Activated naive CD4-positive, alpha-beta T cell treated with anti-CD3 and anti-CD28 coated beads, Interleukin-2, amount 50 U/mL, for 16 hours (primary cell): ENCODE measurements at places on chromosomes 2 and 18.

DNA sequence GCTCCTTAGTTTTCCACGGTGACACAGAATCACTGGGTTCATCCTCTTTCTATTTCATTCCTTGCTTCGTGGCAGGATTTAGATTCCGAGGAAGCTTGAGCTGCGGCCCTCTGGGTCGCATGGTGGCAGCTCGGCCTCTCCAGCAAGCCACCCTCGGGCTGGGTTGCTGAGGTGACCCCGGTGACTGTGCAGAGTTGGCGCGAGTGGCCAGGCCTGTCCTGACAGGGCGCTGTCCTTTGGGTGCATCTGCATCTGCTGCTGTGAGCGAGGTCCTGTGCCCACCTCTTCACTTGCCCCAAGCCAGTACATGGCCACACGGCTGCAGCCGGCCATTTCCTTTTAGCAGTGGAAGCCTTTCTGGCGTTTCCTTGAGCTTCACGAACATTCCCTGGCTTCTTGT is 21.8 kb downstream of the PRELID3A start:
- no peak for DNase-seq

DNA sequence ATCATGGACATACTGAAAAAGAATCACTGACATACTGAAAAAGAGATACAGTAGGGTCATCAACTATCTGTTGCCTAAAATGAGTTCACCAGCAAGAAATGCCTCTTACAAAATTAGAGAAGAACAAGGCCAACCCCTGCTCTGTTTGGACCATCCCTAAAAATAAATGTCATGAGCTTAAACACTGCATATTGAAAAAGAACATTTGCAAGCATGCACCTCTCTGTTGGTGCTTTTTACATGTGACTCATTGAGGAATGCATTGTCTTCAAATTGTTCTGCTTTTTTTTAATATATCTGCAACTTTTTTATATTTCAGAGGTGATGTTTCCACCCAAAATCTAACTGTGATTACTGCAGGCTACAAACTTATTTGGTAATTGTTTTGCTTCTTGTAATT is 233.9 kb upstream of the LRATD1 start:
- DNase-seq: no peak

DNA sequence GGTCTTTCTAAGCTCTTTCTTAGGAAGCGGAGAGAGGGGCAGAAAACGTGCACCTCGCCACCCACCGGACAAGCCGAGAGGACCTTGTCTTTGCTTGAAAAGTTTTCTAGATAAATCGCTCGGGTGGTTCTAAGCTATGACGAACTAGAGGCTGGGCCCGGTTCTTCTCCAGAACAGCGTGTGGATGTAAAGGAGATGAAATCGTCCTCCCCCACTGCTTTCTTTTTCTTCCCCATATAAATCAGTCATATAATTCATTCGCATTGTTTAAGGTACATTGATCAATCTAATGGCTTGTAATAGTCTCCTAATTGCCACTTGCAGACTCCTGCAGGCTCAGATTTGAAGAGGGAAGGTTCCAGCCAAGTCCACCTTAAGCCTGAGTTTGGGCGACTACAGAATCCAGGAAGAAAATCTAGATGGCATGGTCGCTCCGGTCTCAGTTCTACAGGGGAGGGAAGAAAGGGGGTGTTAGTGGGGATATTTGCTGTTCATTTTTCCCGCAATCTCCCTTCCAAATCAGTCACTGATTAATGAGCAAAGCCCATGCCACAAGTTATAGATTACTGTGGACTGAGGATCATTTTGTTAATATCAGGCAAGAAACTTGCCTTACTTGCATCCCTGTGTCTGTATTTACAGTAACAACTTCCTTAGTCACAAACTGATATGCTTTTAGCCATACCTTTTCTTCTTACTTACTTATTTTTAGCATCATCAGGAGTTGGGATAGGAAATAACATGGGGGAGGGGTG is 5.6 kb upstream of the SP9 start:
- DNase-seq: no peak

DNA sequence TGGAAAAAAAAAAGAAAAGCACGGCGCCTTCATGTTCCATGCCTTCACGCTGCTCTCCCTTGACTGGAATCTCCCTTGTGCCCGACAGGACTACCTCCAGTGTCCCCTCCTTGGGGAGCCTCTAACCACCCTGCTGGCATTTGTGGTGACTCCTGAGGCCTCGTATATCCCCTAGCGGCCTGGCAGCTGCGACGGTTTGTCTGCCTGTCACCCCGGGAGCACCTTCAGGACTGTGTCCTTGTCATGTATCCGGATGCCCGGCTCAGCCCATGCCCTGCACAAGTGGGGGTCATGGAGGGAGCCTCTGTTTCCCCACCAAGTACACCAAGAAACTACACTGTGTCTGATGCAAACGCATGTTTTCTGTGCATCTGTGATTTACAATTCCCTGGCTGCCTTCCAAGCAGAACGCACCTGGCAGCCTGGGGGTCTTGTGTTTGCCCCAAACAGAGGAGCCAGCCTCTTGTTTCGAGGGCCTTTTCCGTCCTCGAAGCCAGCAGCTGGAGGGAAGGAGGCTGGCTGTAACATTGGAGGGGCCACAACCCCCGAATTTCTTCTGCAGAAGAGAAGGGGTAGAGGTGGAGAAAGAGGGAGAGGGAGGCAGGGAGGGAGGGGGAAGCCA is 18.9 kb downstream of the TWIST2 start:
- DNase-seq: no peak

DNA sequence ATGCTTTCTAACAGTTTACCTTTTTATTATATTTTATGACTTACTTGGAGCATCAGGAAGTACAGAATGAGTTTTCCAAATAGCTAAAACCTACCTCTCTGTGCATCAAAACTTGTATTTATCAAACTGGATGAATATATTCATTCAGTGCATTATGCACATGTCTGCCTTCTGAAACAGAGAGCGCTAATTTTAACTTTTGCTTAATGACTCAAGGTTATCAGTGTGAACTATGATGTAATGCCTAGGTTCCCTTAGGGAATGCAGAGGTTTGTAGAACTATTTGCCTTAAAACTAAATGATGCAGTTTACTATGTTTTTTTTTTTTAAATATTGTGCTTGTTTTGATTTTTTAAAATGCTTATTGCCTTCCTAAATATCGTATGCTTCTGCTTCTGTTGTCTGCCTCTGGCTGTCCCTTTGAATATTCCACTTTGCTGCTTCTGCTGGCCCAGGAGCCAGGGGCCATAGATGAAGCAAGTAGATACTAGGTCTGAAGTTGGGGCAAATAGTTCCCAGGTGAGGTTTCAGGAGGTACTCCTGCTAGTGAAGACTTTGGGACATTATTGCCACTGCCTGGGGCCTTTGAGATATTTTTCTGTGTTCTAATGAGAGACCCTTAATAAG is 16.5 kb downstream of the TMEM178A start:
- no peak for DNase-seq

- DNase-seq: no peak
These were observed 163.4 kb downstream of the UBE2E3 start for GRCh38 chr2:181143790-181144300.

- no peak for DNase-seq
These were observed 42.5 kb downstream of the DOCK10 start for GRCh38 chr2:224999754-225000153.

DNA sequence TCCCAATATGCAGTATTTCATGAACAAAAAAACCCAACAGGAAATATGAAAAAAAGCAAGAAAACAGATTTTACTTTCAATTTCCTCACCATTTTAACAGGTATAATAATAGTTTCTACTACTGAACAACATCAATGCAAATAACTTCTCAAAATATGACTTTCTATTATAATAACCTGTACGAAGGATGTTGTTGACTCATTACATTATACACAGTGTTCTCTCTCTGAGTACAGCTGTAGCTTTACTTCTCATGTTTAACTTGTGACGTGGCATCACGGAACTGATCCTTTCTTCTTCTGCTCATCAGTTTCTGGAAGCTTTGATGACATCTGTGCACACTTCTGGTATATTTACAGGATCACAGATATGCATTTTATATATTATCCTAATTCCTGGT is 40.0 kb downstream of the FAM228A start:
- no peak for DNase-seq

- no peak for DNase-seq
These were observed 820.1 kb downstream of the METTL4 start for GRCh38 chr18:1751249-1751648.

GRCh38 chr2:175687465-175687864 is 314.6 kb downstream of the LNPK start:
- no peak for DNase-seq

GRCh38 chr2:12440731-12441130 is 276.0 kb upstream of the TRIB2 start:
- DNase-seq: no peak

- DNase-seq: no peak
These were observed 229.2 kb downstream of the LDLRAD4 start for GRCh38 chr18:13447621-13448334.

DNA sequence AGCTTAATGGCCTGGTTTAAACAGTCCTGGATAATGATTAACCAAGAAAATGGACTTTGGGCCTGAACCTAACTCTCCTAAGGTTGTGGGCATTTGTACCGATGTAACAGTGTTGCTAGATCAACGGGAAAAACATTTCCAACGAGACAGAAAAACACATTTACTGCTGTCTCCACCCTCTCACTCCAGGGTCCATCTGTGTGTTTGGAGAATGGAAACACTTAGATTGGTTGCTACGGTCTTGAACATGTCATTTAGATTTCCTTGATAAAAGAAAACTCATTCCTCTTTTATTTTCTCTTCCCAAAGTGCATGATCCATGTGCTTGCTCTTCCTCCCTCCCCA is 88.0 kb downstream of the SOCS6 start:
- no peak for DNase-seq

DNA sequence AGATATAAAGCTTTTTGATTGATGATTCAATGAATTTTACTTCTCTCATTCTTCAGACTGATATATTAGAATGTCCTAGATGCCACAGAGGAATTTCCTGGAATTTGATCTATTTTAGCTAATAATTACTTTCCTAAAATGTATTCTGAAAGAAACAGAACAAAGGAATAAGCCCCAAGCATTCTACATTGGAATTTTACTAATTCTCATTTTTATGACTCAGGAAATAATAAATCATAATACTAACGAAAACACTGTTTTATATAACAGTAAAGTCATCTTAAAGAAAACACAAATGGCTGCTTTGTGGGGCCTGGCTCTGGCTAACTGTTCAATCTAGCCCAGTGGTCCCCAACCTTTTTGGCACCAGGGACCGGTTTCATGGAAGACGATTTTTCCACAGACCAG is 68.6 kb upstream of the LPIN2 start:
- DNase-seq: no peak

DNA sequence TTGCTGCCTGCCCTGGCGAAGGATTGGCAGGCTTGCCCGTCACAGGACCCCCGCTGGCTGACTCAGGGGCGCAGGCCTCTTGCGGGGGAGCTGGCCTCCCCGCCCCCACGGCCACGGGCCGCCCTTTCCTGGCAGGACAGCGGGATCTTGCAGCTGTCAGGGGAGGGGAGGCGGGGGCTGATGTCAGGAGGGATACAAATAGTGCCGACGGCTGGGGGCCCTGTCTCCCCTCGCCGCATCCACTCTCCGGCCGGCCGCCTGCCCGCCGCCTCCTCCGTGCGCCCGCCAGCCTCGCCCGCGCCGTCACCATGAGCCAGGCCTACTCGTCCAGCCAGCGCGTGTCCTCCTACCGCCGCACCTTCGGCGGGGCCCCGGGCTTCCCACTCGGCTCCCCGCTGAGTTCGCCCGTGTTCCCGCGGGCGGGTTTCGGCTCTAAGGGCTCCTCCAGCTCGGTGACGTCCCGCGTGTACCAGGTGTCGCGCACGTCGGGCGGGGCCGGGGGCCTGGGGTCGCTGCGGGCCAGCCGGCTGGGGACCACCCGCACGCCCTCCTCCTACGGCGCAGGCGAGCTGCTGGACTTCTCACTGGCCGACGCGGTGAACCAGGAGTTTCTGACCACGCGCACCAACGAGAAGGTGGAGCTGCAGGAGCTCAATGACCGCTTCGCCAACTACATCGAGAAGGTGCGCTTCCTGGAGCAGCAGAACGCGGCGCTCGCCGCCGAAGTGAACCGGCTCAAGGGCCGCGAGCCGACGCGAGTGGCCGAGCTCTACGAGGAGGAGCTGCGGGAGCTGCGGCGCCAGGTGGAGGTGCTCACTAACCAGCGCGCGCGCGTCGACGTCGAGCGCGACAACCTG is at the start of gene DES:
Gene DES (plus strand): TSS at position 223 of the 857 bp plus-strand sequence. CDS start 86 bp downstream, at position 309.
- no peak for DNase-seq

- DNase-seq: no peak
These were observed 130.5 kb upstream of the MGAT5 start for GRCh38 chr2:134123332-134123731.
